ENCODE measurements at places on chromosomes 2 and 18. TPM values are rescaled to one million over a fixed set of nuclear protein-coding genes. Genes with fewer than 3 reads are reported as not detected.

ICA1L gene
- total RNA-seq: 6.8 TPM

KIAA2012 gene
- total RNA-seq: not detected

SEPTIN10 gene
- total RNA-seq: not detected

CCDC85A gene
- total RNA-seq: not detected

SKA1 gene
- total RNA-seq: 0.66 TPM

DPP4 gene
- 1.2 TPM for total RNA-seq

CRYGC gene
- total RNA-seq: not detected

FSHR gene
- not detected for total RNA-seq

KIDINS220 gene
- 36.6 TPM for total RNA-seq

RUFY4 gene
- not detected for total RNA-seq

DNA sequence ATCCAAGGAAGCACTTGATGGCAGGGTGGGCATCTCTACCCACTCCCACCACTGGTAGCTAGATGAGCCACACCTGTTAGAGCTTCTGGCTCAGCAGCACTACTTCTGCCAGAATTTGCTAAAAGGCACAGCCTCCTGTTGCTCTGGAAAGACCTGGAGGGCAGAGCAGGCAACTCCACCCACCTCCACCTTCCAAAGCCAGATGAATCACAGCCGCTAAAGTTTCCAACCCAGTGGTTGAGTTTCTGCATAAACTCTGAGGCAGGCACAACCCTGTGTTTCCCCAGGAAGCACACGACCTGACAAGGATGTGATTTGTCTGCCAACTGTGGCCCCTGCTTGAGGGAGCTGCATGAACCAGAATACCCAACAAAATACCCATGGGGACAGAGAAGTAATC lies 111.6 kb upstream of the GCFC2 start:
- H3K27ac ChIP-seq: no peak overlapping the region
- no peak for DNase-seq
- no peak overlapping the region for H3K4me3 ChIP-seq
- H3K36me3 ChIP-seq: no peaks in the 10 kb centered on the region

GRCh38 chr2:140895378-140895777 lies 1235.4 kb downstream of the LRP1B start:
- H3K27ac ChIP-seq: no peak overlapping the region
- no peaks in the 10 kb centered on the region for H3K4me1 ChIP-seq
- no peak for DNase-seq
- no peak overlapping the region for H3K4me3 ChIP-seq

DNA sequence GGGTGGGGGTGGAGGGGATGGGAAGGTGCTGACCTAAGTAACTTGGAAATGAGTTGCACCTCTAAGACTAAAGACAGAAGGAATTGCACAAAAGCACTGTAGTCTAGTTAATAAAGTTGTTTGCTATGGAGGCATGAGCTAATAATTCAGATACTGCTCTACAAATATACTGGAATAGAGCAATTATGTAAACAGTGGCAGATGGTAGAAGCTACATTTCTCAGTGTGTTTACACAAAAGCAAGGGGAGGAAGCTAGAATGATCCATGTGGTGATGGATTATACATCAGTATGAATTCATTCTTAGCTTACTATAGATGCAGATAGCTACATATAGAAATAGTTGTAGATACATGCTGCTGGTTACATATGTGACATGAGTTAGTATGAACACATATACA lies 27.6 kb upstream of the UBE2F start:
- H3K27ac ChIP-seq: no peak overlapping the region
- H3K36me3 ChIP-seq: no peaks in the 10 kb centered on the region
- no peak overlapping the region for H3K4me3 ChIP-seq
- H3K4me1 ChIP-seq: no peaks in the 10 kb centered on the region
- DNase-seq: no peak
- peaks cover 4% of the 10 kb centered on the region for H3K27me3 ChIP-seq

DNA sequence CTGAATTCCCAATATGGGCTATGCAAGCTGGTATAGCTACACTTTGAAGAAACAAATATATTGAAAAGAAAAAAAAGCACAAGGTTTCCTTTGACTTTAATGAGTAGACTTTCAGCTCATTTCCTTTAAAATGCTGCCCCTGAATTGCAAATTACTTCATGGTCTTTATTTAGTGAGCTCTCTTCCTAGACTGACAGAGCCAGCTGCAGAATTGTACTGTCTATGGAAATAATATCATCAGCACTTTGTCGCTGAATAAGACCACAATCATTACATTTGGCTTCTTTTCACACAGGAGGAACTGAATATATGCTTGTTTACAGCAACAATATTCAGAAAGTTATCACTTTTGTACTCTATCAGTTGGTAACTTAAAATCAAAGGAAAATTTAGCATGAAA lies 41.7 kb downstream of the ARL5A start:
- H3K4me3 ChIP-seq: no peak overlapping the region
- DNase-seq: no peak
- peaks cover 9% of the 10 kb centered on the region for H3K36me3 ChIP-seq
- peaks cover 10% of the 10 kb centered on the region for H3K4me1 ChIP-seq

DNA sequence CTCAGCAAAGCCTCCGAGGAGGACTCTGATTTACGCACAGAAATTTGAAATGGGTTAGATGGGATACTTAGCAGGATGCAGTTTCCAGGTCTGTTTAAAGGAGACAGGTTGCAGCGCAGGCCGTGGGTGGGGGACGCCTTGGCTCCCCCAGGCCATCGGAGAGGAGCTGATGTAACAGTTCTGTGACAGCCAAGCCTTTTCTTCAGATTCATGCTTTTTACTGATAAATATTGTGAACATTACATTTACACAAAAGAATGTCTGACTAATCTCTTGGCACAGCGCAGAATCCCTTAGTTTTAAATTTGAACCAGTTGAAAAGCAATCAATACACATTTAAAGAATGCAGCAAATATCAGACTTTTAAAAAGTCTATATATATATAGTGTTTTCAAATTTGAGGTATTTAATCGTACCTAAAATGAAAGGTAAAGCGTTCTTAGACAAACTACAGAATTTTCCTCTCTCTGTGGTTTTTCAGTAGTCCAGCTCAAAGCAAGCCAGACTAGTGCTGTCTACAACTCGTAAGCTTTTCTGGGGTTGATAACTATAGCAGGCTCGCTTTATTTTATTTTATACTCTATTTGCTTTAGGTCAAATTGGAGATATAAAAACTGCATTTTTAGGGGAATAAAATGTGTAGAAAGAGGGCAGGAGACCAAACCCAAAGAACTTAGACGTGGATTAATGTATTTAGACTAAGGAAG lies 221.9 kb downstream of the PIEZO2 start:
- H3K36me3 ChIP-seq: no peaks in the 10 kb centered on the region
- no peak overlapping the region for H3K4me3 ChIP-seq
- H3K4me1 ChIP-seq: no peaks in the 10 kb centered on the region
- H3K27me3 ChIP-seq: no peaks in the 10 kb centered on the region
- H3K27ac ChIP-seq: no peak overlapping the region

DNA sequence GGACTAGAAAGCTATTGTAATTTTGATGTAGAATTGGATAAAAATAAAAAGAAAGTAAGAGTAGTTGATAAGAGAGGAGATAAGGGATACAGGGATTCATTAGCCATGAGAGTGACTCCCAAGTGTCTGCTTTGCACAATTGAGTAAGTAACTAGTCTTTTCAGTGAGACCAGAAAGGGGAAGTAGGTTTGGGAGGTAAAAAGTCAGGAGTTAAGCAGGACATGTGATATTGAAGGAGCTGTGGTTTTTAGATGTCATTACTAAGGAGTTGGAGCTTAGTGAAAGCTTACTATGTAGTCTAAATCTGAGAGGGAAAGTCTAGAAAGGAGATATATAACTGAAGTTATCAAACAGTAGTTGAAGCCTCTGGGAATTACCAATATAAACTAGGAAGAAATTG lies 93.4 kb downstream of the SLC5A7 start:
- H3K27ac ChIP-seq: no peak overlapping the region
- no peaks in the 10 kb centered on the region for H3K4me1 ChIP-seq
- no peaks in the 10 kb centered on the region for H3K36me3 ChIP-seq
- no peaks in the 10 kb centered on the region for H3K27me3 ChIP-seq
- DNase-seq: no peak

GRCh38 chr2:121155502-121156056 lies 129.4 kb downstream of the TFCP2L1 start:
- H3K36me3 ChIP-seq: no peaks in the 10 kb centered on the region
- DNase-seq: no peak
- no peak overlapping the region for H3K27ac ChIP-seq
- H3K4me1 ChIP-seq: no peaks in the 10 kb centered on the region
- no peaks in the 10 kb centered on the region for H3K27me3 ChIP-seq
- H3K4me3 ChIP-seq: no peak overlapping the region

- H3K27ac ChIP-seq: no peak overlapping the region
- no peaks in the 10 kb centered on the region for H3K36me3 ChIP-seq
- no peak for DNase-seq
- peaks cover 21% of the 10 kb centered on the region for H3K27me3 ChIP-seq
- no peak overlapping the region for H3K4me3 ChIP-seq
These were observed 13.4 kb downstream of the MEIS1 start for GRCh38 chr2:66448136-66448991.

GRCh38 chr2:63817382-63817781 lies 24.3 kb upstream of the UGP2 start:
- H3K27ac ChIP-seq: no peak overlapping the region
- no peaks in the 10 kb centered on the region for H3K4me1 ChIP-seq
- H3K36me3 ChIP-seq: no peaks in the 10 kb centered on the region
- DNase-seq: no peak
- no peak overlapping the region for H3K4me3 ChIP-seq

DNA sequence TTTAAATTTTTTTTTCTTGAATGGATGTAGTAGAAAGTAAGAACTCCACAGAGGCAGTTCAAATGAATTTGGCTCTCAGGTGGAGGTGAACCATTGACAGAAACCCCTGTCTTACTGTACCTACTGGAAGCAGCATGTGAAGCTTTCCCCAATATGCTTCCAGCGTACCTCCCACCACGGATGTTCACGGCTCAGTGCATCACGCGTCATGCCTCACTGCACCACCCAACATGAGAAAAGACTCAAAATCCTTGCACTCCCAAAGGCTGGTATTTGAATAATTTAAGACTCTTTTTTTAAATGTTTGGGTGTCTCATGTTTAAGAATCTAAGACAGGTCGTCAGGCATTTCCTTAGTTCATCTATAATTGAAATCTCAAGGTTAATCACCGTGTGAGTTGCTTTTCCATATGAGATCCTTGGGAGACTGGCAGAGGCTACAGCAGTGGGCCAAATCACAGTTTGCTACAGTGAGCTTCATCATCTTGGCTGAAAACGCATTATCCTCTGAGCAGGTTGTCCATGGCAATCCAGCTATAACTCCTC lies 846.4 kb downstream of the DCDC2C start:
- H3K36me3 ChIP-seq: no peaks in the 10 kb centered on the region
- no peak overlapping the region for H3K4me3 ChIP-seq
- H3K4me1 ChIP-seq: no peaks in the 10 kb centered on the region
- DNase-seq: no peak
- no peak overlapping the region for H3K27ac ChIP-seq

- no peaks in the 10 kb centered on the region for H3K27me3 ChIP-seq
- no peak for DNase-seq
- H3K36me3 ChIP-seq: no peaks in the 10 kb centered on the region
- no peak overlapping the region for H3K4me3 ChIP-seq
- H3K4me1 ChIP-seq: peaks cover 4% of the 10 kb centered on the region
These were observed 354.1 kb downstream of the TXNL1 start for GRCh38 chr18:56284319-56284718.

- DNase-seq: no peak
- H3K36me3 ChIP-seq: no peaks in the 10 kb centered on the region
- no peaks in the 10 kb centered on the region for H3K4me1 ChIP-seq
- no peak overlapping the region for H3K4me3 ChIP-seq
- H3K27me3 ChIP-seq: no peaks in the 10 kb centered on the region
- no peak overlapping the region for H3K27ac ChIP-seq
These were observed 220.7 kb downstream of the IRS1 start for GRCh38 chr2:226578879-226579278.

- H3K27ac ChIP-seq: no peak overlapping the region
- H3K4me3 ChIP-seq: no peak overlapping the region
- no peaks in the 10 kb centered on the region for H3K4me1 ChIP-seq
- no peaks in the 10 kb centered on the region for H3K27me3 ChIP-seq
- no peaks in the 10 kb centered on the region for H3K36me3 ChIP-seq
These were observed 107.3 kb upstream of the FAM98A start for GRCh38 chr2:33706410-33706809.

DNA sequence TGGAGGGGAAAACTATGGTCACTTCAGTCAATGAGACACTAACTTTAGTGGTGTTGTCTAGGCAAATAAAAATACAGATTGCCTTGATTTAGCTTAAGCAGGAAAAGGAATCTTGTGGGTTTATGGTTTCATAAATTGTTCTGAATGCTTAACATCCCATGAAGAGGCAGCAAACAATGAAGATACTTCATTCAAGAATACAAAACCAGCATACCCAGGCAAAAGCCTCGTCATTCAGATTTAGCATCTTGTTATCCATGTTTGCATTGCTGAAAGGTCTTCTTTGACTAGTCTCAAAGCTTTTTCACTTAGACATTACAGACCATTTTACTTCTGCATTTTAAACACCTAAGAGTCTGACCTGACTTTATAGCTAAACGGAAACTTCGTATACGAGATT lies 272.7 kb upstream of the FSHR start:
- H3K27me3 ChIP-seq: no peaks in the 10 kb centered on the region
- H3K36me3 ChIP-seq: no peaks in the 10 kb centered on the region
- H3K27ac ChIP-seq: no peak overlapping the region
- DNase-seq: no peak
- H3K4me1 ChIP-seq: no peaks in the 10 kb centered on the region
